Stimulated activated CD8-positive, alpha-beta memory T cell treated with anti-CD3 and anti-CD28 coated beads, Interleukin-15, amount 100 ng/mL, for 4 hours (primary cell): ENCODE measurements at places on chromosomes 1 and 21.
A peak's percentile ranks its signal among the peaks of the same experiment; 100 is the strongest.

GRCh38 chr1:4086921-4087320 is 186.8 kb upstream of the C1orf174 start:
- no peak for DNase-seq

DNA sequence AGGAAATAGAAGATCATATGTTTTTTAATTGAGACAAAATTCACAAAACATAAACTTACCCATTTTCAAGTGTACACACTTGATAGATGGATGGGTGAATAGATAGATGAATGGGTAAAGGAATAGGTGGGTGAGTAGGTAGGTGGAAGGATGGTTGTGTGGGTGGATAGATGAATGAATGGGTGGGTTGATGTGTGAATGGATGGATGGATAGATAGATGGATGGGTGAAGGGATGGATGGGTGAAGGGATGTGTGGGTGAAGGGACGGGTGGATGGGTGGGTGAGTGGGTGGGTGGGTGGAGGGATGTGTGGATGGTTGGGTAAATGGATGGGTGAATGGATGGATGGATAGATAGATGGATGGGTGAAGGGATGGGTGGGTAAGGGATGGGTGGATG is 86.1 kb upstream of the KCND3 start:
- no peak for DNase-seq

GRCh38 chr1:10617318-10617717 is 142.6 kb downstream of the PEX14 start:
- no peak for DNase-seq

DNA sequence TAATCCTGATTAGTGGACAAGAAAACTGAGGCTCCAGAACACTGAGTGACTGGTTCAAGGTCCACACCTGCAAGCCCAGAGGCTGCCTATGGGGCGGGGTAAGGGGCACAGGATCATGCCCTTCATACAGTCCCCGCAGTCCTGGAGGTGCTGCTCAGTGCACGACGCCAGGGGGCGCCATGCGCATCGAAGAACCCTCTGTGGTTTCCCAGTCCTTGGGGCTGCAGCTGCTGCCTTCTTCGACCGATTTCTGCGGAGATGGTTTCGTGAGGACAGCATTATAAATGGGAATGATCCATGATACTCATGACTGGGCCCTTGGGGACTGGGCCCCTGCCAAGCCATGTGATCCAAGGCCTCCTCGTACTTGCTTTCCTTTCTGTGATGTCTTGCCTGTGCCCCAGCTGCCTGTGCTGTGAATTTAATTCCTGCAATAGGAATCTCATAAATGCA is 37.1 kb upstream of the ARHGEF10L start:
- no peak for DNase-seq

- no peak for DNase-seq
These were observed 106.5 kb upstream of the GADD45A start for GRCh38 chr1:67578397-67579020.

DNA sequence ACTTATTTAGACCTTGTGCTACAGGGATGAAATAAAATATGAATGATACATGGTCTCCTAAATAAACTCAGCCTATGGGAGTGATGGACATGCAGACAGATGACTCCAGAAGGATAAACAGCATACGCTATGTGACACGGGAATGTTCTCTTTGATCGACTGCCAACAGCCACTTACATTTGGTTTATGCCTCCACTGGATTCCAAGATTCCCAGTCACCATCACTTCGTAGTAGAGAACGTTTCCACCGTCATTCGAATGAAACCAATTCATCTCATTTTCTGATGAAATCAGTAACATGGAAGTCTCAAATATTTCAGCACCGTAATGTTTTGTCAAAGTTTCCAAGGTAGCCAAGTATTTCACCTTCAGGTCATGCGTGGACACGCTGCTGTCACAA is 99.7 kb downstream of the JAK1 start:
- DNase-seq, result no peak

DNA sequence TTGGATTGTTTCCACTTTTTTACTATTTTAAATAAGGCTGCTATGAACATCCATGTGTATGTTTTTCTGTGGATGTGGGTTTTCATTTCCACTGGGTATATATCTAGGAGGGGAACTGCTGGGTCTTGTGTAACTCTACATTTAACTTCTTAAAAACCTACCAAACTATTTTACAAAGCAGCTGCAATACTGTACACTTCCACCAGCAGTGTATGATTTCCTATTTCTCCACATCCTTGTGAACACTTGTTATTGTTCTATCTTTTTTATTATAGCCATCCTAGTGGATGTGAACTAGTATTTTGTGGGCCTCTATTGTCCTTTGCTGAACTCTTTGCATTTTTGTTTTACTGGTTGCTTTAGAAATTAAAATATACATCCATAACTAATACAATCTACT is 33.4 kb downstream of the DIPK1A start:
- DNase-seq, result no peak

DNA sequence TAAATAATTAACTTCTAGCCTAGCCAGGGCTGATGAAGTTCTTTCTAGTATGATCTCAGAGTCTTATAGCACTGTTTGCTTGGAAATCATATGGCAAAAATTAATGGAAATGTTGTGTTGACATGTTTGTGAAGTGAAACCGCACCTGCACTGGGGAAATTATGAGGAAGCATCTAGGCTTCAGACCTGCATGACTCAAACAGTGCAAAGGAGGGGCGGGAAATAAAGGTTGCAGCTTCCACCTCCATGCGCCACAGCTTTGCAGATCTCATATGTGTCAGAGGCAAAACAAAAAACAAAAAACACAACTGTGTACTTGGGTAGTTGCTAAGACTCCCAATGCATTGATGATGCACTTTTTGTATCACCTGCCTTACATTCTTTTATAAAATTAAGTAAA is 1080.6 kb downstream of the PLA2G4A start:
- no peak for DNase-seq

GRCh38 chr1:246338098-246338497 is 169.0 kb downstream of the SMYD3 start:
- no peak for DNase-seq

- no peak for DNase-seq
These were observed 9.5 kb downstream of the COLGALT2 start for GRCh38 chr1:184027826-184028695.

GRCh38 chr21:45386728-45387371 is 18.1 kb upstream of the COL18A1 start:
- no peak for DNase-seq

- DNase-seq, result no peak
These were observed 132.1 kb upstream of the EDN2 start for GRCh38 chr1:41616563-41616962.

- no peak for DNase-seq
These were observed 149.2 kb downstream of the CLIC6 start for GRCh38 chr21:34817821-34818661.

- no peak for DNase-seq
These were observed 189.0 kb upstream of the DAB1 start for GRCh38 chr1:57612833-57613232.

DNA sequence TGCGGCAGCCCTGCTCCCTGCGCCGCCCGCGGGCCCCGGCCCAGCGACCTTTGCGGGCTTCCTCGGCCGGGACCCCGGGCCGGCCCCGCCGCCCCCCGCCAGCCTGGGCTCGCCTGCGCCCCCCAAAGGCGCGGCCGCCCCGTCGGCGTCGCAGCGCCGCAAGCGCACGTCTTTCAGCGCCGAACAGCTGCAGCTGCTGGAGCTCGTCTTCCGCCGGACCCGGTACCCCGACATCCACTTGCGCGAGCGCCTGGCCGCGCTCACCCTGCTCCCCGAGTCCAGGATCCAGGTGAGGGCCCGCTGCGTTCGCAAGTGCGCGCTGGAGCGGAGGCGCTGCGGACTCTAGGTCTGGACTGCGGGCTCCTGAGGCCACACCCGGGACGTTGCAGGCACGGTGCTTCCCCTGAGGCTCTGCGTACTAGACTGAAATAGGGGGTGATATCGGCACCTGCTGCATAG is 351 bp downstream of the MIXL1 start:
- DNase-seq, result no peak

- peak; percentile 40 for DNase-seq
These were observed at the start of gene HPDL for GRCh38 chr1:45326627-45327623. Gene HPDL, plus strand, starts transcription at chr1:45326895. Its CDS starts 254 bp downstream, at chr1:45327149.

DNA sequence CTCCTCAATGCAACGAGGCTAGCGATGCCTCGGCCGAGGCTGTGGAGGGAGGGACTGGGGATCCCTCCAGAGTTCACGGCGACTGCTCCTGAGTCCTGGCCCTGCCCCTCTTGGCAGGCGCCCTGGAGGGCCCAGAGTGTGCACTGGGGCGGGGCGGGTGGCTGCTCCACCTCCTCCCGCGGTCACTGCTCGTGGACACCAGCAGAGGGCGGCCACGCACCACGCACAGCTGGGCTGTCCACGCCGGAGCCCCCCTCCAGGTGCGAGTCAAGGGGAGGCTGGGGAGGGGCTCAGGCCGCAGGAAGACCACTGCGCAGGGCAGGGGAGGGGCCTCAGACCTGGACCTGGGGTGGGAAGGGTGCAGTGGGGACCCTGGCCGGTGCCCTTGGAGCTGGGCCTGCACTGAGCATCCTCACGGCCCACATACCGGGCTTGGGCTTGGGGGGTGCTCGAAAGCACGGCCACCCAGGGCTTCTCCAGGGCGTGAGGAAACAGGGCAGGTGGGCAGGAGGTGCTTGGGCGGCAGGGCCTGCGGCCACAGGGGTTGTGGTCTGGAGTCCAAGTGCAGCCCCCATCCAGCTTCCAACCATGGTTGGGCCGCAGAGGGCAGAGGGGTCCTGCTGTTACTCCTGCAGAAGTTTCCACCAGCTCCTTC is 20.6 kb upstream of the TTC34 start:
- DNase-seq, result no peak

DNA sequence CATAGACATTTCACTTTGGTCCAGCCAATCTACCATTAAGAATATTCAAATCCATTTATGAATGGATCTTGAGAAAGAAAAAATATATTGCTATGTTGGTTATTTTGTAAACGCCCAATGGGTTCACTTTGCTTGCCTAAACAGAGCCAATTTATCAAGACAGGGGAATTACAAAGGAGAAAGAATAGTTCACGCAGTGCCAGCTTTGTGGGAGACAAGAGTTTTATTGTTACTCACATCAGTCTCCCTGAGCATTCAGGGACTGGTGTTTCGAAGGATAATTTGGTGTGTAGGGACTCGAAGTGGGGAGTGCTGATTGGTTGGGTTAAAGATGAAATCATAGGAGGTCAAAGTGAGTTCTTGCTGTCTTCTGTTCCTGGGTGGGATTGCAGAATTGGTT is 135.3 kb downstream of the GABPA start:
- no peak for DNase-seq
